ENCODE measurements at places on chromosomes 16 and 17.

- no peak for DNase-seq
Observed at GRCh38 chr16:61654962-61655361, 381.3 kb downstream of the CDH8 start.

DNA sequence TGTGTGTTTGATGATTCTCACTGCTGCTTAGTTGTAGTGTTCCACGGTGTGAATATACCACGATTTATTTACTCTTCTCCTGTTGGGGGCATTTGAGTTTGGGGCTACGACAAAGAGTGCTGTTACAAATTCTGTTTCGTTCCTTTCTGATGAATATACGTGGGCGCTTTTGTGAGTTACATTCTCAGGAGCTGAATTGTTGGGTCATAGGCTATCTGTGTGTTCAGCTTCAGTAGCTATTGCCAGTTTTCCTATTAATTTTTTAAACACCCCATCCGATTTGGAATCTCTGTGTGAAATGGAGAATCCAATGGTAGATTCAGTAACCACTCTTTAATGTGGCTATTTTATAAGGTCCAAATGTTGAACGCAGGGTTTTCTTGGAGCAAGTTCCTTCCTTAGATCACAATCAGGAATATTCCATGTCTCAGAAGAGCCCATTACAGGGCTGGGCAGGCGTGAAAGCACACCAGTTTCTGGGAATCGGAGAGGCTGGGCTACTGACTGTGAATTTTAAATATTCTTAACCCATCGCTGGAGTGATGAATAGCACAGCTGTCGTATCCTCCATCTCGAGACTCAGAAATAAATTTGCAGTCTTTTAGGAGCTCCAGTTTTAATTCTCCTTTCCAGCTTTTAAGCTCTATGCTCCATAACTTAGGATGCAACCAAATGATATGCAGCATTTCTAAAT lies 115.9 kb downstream of the PITPNC1 start:
- DNase-seq: no peak

DNA sequence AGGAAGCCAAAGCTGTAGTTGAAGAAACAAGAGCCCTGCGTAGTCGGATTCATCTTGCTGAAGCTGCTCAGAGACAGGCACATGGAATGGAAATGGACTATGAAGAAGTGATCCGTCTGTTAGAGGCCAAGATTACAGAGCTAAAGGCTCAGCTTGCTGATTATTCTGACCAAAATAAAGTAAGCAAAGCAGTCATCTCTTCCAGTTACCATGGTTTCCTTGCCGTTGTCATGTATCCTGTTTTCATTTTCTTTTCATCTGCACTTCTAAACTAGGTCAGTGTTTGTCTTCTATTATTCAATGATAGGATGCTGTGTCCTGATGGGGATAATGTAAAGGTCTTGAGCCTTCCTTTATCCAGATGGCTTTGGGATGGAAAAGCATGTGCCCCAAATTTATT lies 104.3 kb downstream of the STXBP4 start:
- DNase-seq: no peak

DNA sequence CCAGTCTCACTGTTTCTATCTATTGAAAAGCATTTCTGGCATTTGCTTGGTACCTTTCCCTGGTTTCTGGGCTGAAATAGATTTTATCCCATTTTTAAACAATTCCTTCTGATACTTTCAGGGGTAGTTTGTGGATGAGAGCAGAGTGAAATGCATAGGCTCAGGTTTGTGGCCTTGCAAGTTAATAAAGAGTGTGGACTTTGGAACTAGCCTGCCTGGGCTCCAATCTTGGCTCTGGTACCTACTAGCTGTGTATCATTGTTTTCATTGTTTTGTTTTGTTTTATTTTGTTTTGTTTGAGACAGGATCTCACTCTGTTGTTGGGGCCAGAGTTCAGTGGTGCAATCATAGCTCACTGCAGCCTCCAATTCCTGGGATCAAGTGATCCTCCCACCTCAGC lies 175.5 kb downstream of the PRKCB start:
- no peak for DNase-seq
